T-helper 22 cell (primary cell): ENCODE measurements at places on chromosomes 13 and 19.
A peak's percentile ranks its signal among the peaks of the same experiment; 100 is the strongest.

- DNase-seq = no peak
Observed at GRCh38 chr13:33870046-33870668, 52.2 kb downstream of the RFC3 start.

- no peak for DNase-seq
Observed at GRCh38 chr19:8022275-8022674, 16.8 kb upstream of the ELAVL1 start.

GRCh38 chr19:5578097-5578846 lies 10.5 kb upstream of the TINCR start:
- DNase-seq = peak; percentile 25

GRCh38 chr13:50158385-50159165 lies 143.3 kb downstream of the KCNRG start:
- no peak for DNase-seq

DNA sequence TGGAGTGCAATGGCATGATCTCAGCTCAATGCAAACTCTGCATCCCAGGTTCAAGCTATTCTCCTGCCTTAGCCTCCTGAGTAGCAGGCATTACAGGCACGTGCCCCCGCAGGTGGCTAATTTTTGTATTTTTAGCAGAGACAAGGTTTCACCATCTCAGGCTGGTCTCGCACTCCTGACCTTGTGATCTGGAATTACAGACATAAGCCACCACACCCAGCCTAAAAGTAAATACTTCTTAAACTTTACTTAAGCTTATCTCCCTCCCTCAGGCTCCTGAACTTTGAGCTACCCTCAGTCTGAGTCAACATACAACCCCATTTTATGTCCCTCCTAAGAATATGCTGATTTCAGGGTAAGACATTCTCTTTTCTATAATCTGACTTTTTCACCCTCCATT lies 66.1 kb downstream of the ZNF486 start:
- DNase-seq = no peak

- no peak for DNase-seq
Observed at GRCh38 chr13:27635266-27635665, 13.6 kb downstream of the POLR1D start.

- no peak for DNase-seq
Observed at GRCh38 chr13:63088226-63088625, 1672.6 kb upstream of the PCDH20 start.

DNA sequence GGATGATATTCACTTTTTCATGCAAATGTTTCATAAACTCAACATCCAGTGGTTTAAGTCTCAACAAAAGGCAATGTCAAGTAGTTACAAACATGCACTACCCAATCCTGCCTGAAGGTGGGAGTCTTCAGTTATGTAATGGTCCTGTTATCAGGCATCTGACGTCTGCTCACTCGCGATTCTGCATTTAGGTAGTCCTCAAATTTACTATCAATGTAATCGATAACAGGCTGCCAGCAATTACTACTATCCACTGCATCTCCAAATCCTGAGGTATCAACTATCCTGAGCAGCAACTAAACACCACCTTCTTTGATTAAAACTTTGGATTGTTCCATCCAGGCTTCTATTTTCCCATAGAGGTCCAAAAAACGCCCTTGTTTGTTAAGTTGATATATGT lies 51.2 kb downstream of the NLRP12 start:
- DNase-seq = peak; percentile 2

GRCh38 chr19:55584871-55585270 lies 4.2 kb upstream of the ZNF579 start:
- DNase-seq = no peak

DNA sequence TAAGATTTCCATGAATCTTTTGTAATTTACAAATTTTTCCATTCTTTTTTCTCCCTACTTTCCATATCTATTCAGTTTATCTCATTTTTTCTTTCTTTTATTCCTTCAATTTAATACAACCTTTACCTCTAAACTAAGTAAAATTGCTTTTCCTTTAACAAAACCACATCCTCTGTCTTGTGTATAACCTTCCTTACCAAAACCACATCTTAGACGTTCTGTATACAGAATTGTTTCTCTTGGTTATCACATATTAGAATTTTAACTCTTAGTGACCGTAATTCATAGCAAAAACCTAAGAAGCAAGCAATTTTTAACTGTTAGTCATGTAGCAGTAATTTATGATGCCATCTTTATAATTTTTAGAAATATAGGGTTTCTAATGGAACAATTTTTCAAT lies 15.0 kb downstream of the PPP5C start:
- no peak for DNase-seq

- no peak for DNase-seq
Observed at GRCh38 chr19:41714598-41714997, 6.2 kb downstream of the CEACAM5 start.

DNA sequence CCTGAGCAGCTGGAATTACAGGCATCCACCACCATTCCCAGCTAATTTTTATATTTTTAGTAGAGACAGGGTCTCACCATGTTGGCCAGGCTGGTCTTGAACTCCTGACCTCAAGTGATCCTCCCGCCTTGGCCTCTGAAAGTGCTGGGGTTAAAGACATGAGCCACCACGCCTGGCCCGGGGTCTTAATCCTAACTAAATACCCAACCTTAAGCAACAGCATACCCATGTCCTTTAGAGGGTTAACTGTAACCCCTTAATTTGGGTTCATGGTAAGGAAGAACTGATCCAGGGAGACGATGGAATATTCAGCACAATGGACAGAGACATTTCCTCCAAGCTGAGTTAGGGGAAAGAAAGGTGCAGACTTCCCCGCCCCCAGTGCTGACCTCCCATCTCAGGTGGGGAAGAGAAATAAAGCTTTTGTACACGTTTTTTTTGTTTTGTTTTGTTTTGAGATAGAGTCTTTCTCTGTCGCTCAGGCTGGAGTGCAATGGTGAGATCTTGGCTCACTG lies 8.7 kb upstream of the GALP start:
- DNase-seq = no peak

DNA sequence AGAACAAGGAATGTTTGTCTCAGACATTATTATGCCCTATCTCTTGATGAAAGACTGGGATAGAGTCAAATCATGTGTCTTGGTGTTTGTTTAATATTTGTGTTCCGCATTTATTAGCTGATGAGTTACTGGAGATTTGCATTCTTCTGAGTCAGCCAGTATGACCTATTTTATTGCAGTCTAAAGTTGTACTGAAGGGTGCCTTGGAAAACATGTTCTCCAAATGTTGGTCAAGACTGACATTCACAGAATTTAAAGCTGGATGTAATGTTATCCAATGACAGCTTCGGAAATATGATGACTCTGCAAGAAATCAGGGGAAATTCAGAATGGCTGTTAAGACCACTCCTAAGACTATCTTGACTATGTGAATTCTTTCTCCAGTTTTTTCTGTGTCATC lies 134.0 kb downstream of the KCNRG start:
- DNase-seq = no peak

DNA sequence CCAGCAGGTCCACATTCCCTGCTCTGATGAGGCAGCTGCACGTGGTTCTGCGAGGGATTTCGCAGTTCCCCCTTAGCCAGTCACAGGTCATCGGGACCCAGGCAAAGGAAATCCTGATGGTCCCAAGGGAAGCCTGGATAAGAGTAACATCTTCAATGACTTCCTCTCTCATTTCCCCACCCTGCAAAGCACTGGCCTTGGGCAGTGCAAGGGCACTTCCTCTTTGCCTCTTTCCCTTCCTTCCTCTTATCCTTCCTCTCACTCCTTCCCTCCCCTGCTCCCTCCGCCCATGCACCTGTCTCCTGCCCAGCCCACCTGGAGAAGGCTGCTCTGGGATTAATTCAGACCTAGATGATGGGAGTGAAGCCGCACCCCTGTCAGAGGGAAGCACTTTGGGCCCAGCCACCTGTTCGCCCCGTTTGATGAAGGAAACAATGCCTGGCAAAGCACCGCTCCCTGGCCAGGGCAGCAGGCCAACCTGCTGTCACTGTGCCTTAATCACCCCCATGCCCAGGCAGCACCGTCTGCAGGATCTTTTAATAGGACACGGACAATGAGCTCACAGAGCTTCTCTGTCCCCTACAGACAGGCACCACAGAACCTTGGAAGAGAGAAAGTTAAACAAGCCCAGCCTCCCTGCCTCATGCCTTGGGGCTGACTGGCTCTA lies 113.5 kb upstream of the PABPC3 start:
- DNase-seq = no peak

- no peak for DNase-seq
Observed at GRCh38 chr19:17109962-17110598, 34.5 kb downstream of the MYO9B start.
